ENCODE measurements at places on chromosomes 13 and 19.
A peak's percentile ranks its signal among the peaks of the same experiment; 100 is the strongest.

DNA sequence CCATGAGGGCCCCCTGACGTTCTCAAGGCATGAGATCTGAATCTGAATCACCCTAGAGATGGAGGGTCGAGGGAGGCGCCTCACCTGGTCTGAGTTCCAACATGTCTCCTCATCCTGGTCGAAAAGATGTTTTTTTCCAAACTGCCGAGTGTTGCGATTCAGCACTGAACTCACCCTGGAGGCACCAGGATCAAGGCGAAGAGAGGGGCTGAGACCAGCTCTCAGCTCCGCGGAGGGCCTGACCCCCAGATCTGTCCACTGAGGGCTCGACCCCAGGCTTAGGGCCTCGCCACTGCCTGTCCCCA is 555 bp downstream of the NR2C2AP start:
- DNase-seq: no peak

DNA sequence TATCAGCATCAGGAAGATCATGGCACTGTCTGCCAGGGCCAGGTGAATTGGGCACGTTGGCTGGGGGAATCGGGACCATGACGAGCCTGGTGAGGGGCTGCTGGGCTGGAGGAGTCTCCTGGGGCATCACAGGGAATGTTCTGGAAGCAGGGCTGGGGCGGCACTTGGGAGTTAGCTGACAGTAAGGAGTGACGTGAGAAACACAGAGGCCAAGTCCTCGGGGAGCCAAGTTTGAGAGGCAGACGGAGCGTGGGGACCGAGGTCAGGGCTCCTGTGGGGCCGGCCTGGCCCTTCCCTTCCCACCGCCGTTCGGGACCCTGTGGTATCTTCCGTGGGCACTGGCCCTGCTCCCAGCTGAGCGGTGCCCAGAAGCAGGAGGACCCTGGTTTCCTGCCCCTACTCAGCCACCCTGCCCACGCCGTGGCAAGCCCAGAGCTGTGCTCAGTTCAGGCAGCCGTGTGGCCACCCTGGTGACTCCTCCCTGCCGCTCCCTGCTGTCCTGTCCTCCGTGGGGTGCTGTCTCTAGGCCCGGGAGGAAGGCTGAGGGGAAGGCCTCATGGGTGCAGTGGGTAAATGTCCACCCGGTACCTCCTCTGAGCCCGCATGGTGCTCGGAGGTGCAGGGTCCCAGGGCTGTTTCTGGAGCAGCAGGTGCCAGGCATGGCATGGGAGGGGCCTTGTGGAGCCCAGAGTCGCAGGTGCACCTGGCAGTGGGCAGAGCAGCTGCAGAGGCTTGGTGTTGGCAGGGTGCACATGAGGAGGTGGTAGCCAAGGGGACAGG is 25.2 kb downstream of the CRTC1 start:
- DNase-seq: no peak

GRCh38 chr19:3608079-3608641 is 1.5 kb upstream of the TBXA2R start:
- DNase-seq: no peak

- no peak for DNase-seq
Measured at GRCh38 chr19:57165846-57166245, 1.4 kb downstream of the DUXA start.

DNA sequence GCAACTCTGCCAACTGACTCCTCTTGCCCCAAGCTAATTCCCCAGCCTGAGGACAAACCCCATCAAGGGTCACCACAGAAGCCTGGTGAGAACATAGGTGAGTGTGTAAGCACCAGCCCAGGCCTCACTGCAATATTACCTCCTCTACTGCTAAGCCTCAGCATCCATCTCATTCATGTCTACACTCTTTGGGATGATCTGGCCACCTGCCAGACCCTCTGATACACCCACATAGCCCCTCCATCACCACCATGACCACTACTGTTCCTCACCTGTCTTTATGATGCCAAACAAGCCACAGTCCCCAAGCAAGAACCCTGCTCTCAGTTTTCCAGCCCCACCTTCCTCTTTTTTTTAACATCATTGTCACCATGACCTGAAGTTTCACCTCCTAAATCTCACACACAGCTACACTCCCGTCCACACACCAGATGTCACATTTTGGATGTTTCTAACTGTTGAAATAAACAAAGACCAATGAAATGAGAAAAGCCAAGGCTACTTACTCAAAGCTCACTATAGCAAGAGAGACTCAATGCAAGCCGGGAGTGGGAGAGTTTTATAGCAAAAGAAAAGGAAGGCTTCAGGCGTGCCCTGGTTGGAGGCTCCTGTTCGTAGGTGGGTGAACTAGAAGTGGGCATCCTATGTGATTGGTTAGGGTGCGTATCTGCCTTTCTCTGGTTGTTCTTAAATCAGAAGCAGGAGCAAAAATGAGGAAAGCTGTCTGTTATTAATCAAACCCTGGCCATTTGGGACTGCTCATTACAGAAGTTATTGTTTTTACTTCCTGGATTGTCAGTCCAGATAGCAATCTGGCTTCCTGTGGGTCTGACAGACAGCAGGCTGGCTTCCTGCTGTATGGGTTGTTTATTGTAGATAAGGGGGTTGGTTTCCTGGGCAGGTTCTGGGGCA is 2.0 kb downstream of the ZNF792 start:
- DNase-seq: no peak

DNA sequence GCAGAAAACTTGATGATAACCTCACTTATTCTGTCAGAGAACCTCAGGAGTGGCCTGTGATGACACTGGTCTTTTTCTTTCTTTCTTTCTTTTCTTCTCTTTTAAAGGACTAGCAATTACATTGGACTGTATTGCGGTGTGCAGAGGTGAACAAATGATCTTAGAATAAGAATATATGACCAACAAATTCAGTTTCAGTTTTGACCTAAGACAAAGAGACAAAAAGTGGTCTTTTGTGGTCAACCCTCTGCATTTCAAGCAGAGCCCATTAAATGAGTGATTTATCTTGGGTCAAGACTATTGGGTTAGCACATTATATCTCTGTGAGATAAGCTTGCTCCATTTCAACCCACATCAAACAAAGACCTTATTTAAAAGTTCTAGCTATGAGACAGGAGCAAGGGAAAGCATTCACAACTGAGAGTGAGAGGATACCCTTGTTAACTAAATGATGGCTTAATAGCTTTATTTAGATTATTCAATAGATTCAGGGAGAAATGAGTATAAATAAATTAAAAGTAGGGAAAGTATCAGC is 644.4 kb downstream of the PCDH9 start:
- DNase-seq: no peak

GRCh38 chr19:53621885-53622740 is 9.7 kb upstream of the DPRX start:
- DNase-seq: no peak

DNA sequence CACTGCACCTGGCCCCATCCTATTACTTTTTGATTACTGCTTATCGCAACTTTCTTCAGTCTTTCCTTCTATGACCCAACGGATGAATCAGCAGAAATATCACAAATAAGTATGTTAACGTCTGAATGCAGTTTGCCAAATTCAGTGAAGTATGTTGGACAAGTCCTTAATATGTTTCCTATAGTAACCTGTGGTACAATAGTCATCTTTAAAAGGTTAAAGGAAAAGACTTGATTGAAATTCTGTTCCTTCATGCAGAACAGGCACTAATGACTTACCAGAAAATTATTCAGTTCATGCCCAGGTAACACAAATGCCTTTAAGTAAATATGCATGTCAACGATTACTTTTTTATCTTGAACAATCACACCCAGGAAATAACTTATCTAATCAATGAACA is 242.6 kb downstream of the KCTD12 start:
- no peak for DNase-seq

DNA sequence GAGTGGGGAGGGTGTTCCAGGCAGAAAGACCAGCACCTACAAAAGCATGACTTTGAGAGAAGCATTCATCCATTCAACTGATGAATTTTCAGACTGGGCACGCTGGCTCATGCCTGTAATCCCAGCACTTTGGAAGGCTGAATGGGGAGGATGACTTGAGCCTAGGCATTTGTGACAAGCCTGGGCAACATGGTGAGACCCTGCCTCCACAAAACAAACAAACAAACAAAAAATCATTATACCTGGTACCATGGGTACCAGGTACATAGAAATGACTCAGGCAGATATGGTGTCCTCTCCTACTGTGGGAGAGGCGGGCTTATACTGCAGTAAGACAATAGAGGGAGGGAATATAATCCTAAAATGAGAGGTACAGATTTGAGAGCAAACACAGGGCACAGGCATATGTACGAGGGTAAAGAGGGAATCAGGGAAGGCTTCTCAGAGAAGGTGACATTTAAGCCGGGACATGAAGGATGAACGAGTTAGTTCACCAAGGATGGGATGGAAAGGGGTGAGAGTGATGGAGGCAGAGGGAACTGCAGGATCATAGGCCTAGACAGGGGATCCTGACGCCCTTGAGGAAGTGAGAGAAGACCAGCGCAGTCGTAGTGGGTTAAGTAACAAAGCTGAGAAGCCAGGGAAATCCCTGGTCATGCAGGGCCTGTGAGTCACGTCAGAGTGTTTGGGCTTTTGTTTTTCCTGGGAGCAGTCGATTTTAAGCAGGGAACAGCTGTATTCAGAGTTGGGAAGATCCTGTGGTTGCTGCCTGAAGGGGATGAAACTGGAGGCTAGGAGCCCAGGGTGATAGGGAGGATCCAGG is 2.9 kb downstream of the CYP2S1 start:
- DNase-seq: no peak

GRCh38 chr19:34150558-34150957 is 21.7 kb upstream of the LSM14A start:
- DNase-seq: no peak

GRCh38 chr13:112963641-112964040 is 5.4 kb upstream of the MCF2L start:
- DNase-seq: no peak

DNA sequence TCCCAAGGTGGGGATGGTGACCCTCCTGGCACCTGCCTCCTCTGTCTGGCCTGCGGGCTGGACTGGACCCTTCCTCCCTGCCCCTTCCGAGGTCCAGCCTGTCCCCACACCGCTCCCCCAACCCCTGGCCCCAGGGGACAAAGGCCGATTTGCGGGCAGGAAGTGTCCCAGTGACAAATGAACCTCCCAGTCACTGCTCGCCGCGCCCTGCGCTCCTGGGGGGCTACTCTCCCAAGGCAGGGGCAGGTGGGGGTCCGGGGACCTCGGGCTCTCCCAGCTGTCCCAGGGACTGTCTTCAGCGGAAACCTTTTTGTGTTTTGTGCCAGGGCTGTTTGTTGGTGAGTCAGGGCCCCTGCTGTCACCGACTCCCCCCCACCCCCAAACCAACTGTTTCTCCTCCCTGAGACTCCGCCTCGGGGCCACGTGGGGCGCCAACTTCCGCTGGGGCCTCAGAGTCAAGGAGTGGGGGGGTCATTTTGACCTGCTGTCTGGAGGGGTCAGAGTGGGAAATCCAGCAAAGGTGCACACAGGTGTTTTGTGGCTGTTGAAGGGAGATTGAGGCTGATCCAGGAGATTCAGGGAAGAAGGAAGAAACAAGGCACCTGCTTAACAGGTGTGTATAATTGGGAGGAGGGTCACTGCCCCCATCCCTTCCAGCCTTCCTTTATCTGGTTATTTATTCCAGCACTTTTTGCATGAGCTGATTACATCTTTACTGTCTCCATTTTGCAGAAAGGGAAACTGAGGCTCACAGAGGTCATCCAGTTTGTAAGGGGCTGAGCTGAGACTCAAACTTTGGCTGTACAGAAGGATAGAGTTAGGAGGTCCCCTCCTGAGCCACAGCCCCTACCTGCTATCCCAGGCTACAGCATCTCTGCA is 831 bp downstream of the PGPEP1 start:
- peak; percentile 9 for DNase-seq

DNA sequence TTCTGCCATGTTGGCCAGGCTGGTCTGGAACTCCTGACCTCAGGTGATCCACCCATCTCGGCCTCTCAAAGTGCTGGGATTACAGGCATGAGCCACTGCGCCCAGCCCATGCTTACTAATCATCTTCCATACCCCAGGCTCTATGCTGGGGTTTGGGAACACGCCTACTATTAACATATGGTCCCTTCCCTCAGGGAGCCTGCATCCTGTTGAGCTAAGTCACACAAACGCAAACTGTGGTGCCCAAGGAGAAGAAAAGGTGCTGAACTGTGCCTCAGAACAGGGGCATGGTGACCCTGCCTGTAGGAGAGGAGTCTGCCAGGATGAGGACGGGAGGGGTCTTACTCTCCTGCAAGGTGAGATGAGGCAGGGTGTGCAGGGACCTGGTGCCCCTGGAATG is 5.6 kb downstream of the MICOS13 start:
- no peak for DNase-seq

DNA sequence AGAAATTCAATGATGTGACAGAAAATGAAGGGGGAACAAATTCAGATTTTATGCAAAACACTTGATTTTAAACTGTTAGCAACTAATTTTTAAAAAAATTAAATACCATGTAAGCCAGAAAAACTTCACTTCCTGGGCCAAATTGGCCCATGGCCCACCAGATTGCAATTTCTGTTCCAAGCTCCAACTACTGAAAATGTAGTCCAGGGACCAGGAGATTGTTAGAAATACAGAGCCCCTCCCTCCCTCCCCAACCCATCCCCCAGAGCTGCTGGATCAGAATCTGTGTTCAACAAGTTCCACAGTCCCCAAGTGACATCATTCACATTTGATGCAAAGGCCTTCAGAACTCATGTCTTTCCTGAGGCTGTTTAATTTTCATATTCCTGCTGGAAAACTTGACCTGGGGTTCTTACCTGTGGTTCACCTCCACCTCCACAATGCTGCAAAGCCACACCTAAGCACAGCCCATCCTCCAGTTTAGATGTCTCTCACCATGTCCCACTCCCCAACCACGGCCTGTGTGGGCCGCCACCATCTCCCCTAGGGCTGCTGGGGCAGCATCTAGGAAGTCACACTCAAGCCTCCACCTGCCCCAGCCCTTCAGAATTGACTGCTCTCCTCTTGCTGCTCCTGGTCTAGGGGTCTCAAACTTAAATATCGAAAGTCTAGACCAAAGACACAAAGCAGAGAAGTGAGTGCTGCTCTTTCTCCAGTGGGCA is 482.0 kb downstream of the UQCRFS1 start:
- DNase-seq: no peak

DNA sequence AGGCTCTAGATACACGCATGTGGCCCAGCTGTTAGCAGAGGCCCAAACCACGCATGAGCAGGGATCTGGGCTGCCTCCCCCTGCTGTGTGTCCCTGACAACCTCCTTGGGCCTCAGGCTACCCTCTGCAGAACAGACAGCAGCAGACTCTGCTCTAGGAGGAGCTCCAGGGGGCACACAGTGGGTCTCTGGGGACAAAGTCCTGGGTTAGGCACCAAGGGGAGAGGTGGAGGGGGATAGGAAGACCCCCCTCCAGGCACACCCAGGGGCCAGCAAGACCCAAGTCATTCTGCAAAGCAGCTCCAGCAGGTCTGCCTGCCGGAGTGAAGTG is 8.0 kb downstream of the TINCR start:
- no peak for DNase-seq

- no peak for DNase-seq
Measured at GRCh38 chr19:44848036-44848811, 2.1 kb downstream of the NECTIN2 start.

- DNase-seq: no peak
Measured at GRCh38 chr13:59442944-59443486, 720.7 kb downstream of the DIAPH3 start.

DNA sequence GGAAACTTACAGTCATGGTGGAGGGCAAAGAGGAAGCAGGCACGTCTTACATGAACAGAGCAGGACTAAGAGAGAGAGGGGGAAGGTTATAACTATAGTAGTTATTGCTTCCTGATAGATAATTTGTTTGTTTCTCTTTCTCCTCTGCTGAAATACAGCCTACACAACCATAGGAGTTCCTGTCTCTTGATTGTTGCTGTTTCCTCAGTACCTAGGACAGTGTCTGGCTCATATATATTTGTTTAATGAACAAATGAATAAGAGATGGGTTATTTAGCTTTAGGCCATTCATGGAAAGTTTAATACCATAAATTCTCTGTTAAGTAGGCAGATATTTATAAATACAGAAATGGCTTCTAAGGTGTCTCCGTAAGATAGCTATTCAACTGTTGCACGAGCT is 95.2 kb downstream of the PCCA start:
- DNase-seq: no peak
